Stimulated activated CD4-positive, alpha-beta T cell treated with anti-CD3 and anti-CD28 coated beads, TNF-alpha, amount 100 ng/mL, for 24 hours (primary cell): ENCODE measurements at places on chromosomes 11 and 22.

DNA sequence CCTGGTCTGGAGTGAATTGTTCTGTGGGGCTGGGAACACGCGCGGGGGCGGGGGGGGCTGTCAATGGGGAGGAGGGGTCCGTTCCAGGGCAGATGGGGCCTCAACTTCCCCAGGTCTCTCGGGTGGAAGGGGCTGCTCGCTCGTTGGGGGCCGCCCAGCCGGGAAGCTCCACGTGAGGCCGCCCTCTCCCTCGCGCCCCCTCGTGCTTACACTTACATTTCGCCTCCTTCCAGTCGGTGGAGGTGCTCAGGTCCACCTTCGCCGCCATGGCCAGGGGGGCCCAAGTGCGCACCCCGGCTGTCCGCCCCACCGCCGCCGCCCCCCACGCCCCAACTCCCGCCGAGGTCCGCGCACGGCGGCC lies 452 bp downstream of the MACROD1 start:
- DNase-seq: peak; percentile 30

- DNase-seq: no peak
Measured at GRCh38 chr22:27424319-27424718, 377.2 kb downstream of the MN1 start.

DNA sequence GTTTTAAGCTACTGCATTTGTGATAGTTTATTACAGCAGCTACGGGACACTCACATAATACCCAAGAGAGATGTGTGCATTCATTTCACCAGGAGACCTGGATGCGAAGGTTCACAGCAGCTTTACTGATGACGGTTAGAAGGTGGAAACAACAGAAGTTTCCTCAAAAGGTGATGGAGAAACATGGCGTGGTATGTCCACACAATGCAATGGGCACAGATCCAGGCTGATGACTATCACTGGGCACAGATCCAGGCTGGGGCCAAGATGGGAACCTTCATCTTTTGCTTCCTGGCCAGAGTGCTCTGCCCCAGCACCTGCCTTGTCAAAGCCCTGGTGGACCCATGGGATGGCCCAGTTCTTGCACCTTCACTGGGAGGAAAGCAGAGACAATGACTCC lies 30.6 kb upstream of the RFPL3 start:
- no peak for DNase-seq

DNA sequence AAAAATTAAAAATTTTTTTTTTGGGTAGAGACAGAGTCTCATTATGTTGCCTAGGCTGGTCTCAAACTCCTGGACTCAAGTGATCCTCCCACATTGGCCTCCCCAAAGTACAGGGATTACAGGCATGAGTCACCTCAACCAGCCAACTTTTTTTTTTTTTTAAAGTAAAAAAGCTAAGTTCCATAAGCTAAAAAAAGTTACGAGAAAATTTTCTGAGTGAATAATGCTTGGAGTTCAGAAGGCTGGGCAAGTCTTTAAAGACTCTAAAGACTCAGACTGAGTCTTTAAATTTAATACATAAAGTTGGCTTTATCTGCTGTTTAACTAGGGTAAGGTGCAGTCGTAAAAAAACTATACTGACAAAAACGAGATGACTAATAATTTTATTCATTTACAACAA lies 5.6 kb downstream of the DDX6 start:
- DNase-seq: no peak

GRCh38 chr11:32382339-32383049 lies 52.8 kb downstream of the WT1 start:
- DNase-seq: no peak

- DNase-seq: no peak
Measured at GRCh38 chr22:43955883-43956782, 891 bp downstream of the SAMM50 start.

DNA sequence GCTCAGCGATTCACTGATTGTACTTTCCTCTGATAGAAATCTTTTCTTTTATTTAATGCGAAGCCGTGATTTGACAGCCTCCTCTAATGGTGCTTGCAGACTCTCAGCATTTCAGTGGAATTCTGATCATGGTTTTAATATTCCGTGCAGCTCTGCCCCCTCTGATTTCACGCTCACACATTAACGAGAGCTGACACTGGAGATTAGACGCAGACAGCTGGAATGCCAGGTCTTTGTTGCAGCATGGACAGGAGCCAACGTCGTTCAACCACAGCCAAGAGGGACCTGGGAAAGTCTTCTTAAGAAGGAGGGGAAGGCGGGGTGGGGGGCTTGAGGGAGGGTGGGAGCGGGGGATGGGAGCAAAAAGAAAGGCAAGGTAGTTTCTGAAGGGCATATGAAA lies 186.4 kb downstream of the BLID start:
- DNase-seq: no peak

- DNase-seq: no peak
Measured at GRCh38 chr22:21990445-21991303, 8.1 kb upstream of the TOP3B start.

- DNase-seq: no peak
Measured at GRCh38 chr11:58395581-58395980, 11.1 kb downstream of the OR5B3 start.

DNA sequence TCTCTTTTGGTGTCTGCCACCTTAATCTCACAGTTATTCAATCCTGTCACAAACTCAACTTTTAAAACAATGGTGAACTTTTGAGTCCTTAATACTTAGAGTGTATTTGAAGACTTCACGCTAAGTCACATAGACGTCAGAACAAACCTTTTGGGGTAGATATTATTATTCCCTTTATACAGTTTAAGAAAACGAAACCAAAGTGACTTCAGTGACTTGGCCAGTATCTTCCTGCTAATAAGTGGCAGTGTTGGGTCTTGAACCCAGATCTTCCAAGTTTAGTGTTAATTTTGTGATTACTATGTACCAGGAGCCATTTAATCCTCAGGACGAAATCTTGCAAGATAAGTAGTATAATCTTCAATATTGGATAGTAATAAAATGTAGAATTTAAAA lies 691 bp downstream of the CEP295 start:
- no peak for DNase-seq

DNA sequence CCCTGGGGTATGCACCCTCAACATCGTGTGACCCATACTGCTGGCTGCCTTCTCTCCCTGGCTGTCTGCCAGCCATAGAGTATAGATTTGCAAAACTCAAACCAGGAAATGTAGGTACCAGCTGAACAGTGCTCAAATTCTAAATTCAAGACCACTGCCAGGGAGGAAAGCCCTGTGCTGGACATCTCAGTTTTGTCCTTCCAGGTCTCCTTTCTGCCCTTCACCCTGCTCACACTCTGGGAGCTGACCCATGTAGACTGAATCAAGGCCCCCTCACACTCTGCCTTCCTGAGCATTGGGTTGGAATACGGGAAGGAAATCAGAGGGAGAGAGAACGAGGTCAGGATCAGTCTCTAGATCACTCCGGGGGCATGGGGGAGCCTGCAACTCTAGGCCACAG lies 12.4 kb upstream of the DRD2 start:
- no peak for DNase-seq

DNA sequence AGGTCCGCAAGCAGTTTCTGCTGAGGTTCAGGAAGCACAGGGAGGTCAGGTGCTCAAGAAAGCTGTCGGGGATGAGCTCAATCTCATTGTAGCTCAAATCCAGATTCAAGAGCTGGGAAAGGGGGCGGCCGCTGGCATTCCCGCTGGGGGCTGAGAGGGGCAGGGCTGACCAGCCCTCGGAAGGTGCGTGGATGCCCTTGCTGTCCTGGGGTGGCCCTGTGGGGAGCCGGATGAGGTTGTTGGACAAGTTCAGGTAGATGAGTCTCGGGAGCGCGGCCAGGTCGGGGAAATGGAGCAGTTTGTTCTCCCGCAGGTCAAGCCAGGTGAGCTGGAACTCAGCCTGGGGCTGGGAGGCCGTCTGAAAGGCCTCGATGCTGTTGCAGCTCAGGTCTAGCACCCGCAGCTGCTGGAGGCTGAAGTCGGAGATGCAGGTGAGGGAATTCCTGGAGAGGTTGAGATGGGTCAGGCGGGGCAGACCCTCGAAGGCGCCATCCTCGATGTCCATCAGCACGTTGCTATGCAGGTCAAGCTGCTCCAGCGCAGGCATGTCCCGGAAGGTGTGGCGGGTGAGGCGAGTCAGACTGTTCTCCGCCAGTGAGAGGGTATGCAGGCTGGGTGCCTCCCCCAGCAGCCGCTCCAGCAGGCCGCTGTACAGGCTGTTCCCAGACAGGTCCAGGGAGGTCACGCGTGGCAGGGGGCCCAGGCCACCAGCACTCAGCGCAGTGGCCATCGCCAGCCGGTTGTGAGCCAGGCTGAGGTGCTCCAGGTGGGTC lies 9.8 kb downstream of the LRRC32 start:
- no peak for DNase-seq

GRCh38 chr22:48306284-48306683 lies 1521.4 kb downstream of the BRD1 start:
- no peak for DNase-seq

- peak; percentile 20 for DNase-seq
Measured at GRCh38 chr11:34044664-34045485, 6.7 kb upstream of the CAPRIN1 start.

DNA sequence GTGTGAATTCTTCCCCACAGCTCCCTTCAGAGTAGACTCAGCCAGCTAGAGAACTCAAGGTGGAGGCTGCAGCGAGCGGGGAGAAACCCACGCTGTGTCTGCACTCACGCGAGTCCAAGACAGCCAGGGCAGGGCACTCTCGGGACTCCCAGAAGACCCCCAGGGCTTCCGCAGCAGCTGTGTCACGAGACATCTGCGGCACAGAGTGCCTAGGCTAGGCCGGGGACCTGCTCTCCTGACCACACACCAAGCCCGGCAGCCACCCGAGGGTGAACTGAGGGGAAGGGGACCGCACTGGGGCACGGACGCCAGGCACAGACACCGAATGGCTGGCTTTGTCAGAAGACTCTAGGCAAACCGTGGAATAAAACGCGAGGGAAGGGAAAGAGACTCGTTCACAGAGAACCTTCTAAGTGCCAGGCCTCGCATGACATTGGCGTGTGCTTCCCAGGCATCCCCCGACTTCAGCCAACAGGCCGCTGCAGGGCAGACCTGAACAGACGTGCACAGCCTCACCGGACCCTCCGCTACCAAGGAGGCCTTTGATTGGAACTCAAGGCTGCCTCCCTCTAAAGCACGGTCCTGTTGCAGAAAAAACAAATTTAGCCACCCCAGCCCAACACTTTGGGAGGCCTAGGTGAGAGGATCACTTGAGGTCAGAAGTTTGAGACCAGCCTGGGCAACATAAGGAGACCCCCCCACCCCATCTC lies 18.2 kb upstream of the MOB2 start:
- DNase-seq: no peak

- no peak for DNase-seq
Measured at GRCh38 chr11:47593934-47594855, at the start of gene C1QTNF4. C1QTNF4 (minus strand) TSS chr11:47594411; CDS start chr11:47590810, 3,601 bp downstream.

- DNase-seq: no peak
Measured at GRCh38 chr11:18578975-18579598, 9.4 kb downstream of the UEVLD start.

- no peak for DNase-seq
Measured at GRCh38 chr11:37511425-37511933, 913.4 kb upstream of the RAG2 start.

DNA sequence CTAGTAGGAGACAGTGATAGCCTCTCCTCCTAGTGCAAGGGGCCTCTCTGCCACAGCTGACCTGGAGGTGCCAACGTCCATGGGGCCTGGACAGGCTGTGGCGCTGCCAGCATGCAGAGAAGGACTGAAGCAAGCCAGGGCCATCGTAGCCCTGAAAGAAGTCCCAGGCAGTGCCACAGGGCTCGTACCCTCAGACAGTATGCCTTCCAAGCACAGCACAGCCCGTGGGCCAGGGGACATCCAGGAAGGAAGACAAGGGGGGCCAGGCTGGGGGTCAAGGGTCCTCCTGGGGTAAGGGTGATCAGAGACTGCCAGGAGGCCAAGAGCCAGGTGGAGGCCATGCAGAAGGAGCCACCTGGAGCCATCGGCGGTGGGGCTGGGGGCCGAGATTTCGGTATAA lies 20.4 kb upstream of the MOB2 start:
- DNase-seq: no peak

- DNase-seq: no peak
Measured at GRCh38 chr11:119536801-119537200, 113.8 kb upstream of the THY1 start.

DNA sequence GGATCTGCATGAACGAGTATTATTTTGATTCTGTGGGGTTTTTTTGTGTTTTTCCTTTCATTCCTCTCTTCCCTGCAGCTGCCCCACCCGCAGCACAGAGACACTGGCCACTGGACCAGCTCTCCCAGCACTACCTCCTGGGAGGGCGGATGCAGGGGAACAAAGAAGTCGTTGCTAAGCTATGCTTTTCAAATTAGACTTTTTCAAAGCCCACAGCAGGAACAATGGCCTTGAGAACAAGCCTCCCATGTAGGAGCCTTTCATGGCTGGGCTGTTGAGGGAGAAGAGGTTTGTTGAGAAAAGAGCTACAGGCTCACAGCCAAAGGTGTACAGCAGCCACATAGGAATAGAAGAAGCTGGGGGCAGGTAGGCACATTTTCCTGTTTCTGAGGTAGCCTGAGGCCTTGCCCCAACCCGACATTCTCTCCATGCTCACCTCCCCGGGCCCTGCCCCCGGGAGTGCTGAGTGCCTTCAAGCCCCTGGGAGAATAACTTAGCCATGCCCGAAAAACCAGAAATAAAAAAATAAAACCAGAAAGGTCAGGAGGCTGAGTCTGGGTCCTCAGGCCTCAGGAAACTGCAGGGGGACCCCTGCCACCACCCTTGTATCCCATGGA lies 20.5 kb upstream of the SYT12 start:
- DNase-seq: no peak

- DNase-seq: no peak
Measured at GRCh38 chr11:68189888-68190287, 23.2 kb downstream of the KMT5B start.

- no peak for DNase-seq
Measured at GRCh38 chr11:120378474-120378873, 42.3 kb downstream of the ARHGEF12 start.

- DNase-seq: no peak
Measured at GRCh38 chr22:44807232-44807631, 54.9 kb downstream of the ARHGAP8 start.

DNA sequence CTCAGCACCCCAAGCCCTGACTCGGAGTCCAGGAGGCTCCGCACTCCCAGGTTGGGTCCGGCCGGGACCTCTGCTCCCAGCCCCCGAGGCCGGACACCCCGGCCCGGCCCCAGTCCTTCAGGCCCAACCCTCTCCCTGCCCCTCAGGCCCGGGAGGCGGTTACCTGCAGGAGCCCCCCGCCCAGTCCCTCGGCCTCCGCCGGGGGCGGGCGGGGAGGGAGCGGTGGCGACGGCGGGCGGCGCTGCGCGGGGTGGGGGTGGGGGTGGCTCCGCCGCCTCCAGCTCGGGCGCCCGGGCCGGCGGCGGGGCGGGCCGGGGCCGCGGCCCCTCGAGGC lies 310 bp downstream of the TCF20 start:
- DNase-seq: no peak
